Activated CD4-positive, alpha-beta T cell treated with anti-CD3 and anti-CD28 coated beads, Interleukin-2, amount 50 U/mL, for 4 hours (primary cell): ENCODE measurements at places on chromosomes 1 and 21.

GRCh38 chr1:62682531-62682930 is 5.7 kb downstream of the DOCK7 start:
- no peak for DNase-seq

- DNase-seq = no peak
Observed at GRCh38 chr21:36415375-36415774, 30.2 kb downstream of the CHAF1B start.

- DNase-seq = no peak
Observed at GRCh38 chr1:183912265-183912886, 107.5 kb downstream of the RGL1 start.

- DNase-seq = no peak
Observed at GRCh38 chr1:15180945-15181523, 27.5 kb downstream of the TMEM51 start.

DNA sequence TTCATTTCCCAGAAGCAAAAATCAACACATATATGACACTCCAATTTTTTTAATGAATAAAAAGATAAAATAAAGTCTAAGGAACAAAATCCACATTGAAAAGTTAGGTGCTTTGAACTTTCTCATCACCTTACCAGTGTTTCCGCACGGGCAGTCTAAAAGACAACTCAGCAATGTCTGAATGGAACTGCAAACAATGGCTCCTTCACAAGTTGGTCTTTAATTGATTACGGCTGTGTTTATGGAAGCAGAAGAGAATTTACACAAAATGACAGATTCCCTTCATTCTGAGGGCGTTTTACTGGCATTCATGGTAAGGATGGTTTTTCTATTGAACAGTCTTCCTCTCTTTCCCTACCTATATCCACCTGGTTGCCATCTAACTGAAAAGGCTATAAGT is 65.0 kb upstream of the RNPC3 start:
- DNase-seq = no peak

DNA sequence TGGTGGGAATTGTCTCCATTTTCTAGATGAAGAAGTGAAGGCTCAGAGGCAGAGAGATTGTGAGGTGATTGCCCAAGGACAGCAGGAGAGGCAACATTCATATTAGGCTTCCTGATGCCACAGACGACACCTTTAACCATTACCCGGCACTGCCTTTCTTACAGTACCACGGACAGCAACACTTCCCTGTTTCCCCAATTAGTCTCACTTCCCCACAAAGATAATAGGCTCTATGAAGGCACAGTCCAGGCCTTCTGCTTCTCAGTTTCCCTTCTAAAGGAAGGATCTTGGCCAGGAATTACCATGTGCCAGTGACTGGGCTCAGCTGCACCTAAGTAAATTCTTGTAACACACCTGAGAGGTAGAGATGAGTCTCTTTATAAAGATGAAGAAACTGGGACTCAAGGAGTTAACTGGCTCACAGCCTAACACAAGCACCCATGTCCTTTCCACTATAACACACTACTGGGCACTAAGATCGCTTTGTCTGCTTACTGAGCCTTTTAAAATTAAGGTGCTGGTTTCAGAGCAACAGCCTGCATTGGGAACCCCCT is 9.6 kb downstream of the IGSF9 start:
- no peak for DNase-seq

GRCh38 chr1:197235355-197235754 is 32.7 kb upstream of the CRB1 start:
- no peak for DNase-seq

DNA sequence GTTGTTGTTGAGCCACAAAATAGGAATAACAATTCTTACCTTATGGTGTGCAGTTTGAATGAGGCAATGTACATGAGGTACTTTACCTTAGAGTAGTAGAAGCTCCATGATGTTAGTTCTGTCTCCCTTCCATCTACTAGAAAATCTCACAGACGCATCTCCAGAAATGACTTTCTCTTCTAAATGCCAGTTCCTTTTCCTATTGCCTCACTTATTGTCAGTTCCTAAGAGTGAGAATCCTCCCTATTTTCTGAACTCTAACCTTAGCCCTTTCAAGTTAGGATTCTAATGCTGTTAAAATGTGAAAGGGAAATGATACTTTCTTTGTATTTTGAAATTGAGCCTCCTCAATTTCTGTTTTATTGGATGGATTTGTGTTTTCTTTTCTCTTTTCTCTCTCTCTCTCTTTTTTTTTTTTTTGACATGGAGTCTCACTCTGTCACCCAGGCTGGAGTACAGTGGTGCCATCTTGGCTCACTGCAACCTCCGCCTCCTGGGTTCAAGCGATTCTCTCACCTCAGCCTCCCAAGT is 18.6 kb upstream of the MAPKAPK2 start:
- DNase-seq = no peak

GRCh38 chr1:101739146-101739545 is 257.6 kb downstream of the OLFM3 start:
- no peak for DNase-seq

GRCh38 chr21:46459024-46459355 is 299 bp downstream of the DIP2A start:
- DNase-seq = no peak
